Fibroblast of pulmonary artery (primary cell): ENCODE measurements at places on chromosomes 7 and 10.

GRCh38 chr7:108345710-108346336 is 110.4 kb downstream of the NRCAM start:
- DNase-seq: no peak

DNA sequence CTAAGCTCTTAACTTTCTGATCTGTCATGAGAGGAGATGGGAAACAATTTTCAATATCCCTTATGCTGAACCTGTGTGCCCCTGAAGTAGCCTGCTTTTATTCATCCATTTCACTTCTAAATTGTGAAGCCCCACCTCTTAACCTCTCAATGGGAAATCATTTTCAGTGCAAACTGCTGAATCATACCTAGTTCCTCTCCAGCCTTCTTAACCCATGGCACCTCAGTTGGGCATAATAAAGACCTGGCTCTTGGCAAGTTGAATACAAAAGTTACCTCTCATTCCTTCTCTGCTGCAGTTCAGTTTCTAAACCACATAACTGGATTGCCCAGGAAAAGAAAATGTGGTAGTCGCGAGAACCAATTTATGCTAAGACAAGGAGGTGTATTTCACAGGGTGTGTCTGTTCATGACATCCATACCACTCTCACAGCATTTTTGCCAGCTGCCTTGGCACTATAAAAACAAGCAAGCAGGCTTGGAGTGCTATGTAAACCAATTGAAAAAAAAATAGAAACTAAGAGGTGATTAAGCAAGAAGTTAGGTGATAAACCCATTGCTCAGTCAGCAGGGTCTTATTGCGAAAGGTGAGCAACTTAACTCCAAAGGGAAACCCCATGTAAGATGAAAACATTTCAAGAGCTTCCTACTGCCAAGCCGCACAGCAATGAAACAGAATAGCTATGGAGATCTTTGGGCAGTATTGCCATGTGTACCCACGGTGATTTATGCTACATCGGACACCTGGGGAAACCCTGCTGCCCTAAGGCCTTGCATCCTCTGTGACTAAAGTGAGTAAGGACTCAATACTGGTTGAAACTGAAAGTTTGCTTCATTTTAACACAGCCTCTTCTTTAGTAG is 57.0 kb upstream of the DKK1 start:
- DNase-seq: peak; percentile 47

GRCh38 chr10:33759191-33759590 is 424.7 kb upstream of the NRP1 start:
- no peak for DNase-seq

DNA sequence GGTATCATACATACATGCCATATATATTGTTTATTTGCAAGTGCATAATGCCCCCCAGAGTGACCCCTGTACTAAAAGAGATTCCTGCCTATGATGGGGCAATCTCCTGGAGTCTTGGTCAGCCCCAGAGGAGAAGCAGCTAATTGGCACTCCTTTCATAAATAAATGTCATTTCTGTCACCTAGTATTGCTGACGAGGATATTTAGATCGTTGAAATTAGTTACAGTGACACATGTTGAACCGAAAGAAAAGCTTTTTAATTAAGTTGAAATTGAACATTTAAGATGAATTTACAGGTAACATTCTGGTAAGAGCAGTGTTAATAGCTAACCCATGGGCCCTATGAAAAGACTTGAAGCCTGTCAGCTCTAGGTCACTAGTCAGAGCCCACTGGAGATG is 210.5 kb upstream of the LRGUK start:
- DNase-seq: no peak

DNA sequence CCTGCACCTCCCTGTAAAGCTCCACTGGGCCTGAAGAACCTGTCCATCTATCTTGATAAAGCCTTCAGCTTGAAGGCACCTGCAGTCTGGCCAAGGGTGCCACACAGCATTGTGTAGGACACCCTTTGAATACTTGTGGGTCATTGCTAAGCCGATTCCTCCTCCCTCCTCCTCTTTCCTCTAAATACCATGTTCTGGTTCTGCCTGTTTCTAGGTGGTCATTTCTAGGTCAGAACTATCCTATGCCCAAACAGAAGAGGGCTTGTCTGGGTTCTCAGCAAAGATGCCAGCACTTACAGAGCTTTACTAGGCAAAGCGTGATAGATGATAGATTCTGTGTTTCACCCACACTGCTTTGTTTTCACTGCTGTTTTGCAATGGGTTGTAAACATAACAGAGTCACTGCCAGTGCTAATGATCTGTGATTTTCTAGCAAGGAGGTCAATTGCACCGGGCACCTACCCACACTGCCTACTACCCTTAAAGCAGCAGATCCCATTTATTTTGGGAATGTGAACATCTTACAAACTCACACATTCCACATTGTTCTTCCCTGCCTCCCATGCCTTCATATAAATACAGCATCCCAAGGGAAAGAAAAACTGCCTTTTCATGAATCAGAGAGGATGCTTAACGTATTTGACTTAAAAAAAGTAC is 279.1 kb upstream of the PITRM1 start:
- no peak for DNase-seq

- no peak for DNase-seq
Measured at GRCh38 chr7:82926477-82926876, 236.2 kb downstream of the PCLO start.

DNA sequence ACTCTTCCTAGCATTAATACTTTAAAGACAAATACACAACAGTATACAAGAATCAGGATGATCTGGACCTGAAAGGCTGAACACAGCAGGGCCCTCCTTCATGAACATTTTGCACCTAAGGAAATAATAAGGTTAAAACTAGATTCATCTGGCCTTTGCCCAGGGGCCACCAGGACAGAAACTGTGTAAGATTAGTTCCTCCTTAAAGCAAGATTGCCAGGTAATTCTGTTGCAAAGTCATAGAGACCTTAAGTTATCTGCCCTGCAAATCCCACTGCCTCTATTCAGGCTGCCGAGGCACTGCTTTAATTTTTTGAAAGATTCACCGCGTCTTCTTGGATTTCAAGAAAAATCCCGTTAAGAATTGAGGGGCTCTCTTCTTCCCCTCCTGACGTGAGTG is 1.6 kb upstream of the KIAA1217 start:
- no peak for DNase-seq

DNA sequence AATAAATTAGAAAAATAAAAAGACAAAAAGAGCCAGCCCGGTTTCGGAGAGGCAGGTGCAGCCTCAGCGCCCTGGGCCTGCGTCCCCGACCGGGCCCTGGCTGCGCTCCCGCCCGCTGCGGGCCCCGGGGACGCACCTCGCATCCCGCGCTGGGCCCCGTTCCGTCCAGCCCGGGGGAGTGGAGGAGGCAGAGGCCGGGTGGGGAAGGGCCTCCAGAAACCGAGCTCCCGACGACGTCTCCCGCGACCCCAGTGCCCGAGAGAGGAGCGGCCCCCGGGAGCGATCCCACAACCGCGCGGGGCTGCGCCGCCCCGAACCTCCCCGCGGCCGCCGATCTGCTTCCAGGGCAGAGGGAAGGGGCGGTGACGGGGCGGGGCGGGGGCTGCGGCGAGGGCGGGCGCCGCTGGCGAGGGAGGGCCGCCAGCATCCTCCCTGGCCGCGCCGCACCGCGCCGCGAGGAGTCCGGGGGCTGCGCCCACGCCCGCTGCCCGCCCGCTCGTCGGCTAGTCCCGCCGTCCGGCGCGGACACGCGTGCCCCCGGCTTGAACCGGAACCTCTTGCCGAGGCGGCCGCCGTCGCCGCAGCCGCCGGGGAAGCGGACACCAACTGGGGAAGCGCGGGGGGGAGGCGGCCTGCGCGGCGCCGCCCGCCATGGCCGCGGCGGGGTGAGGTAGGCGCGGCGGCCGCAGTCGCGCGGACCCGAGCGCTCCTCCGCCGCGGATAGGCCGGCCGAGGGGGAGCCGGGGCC is at the start of gene CCNY:
Gene CCNY, plus strand, starts transcription at position 426 of the 748 bp plus-strand sequence. CDS start 545 bp downstream, outside the sequence.
- peak; percentile 66 for DNase-seq

- DNase-seq: no peak
Measured at GRCh38 chr7:26850193-26850651, 14.2 kb downstream of the SKAP2 start.

GRCh38 chr7:139231513-139232376 is 708 bp downstream of the UBN2 start:
- peak; percentile 42 for DNase-seq

DNA sequence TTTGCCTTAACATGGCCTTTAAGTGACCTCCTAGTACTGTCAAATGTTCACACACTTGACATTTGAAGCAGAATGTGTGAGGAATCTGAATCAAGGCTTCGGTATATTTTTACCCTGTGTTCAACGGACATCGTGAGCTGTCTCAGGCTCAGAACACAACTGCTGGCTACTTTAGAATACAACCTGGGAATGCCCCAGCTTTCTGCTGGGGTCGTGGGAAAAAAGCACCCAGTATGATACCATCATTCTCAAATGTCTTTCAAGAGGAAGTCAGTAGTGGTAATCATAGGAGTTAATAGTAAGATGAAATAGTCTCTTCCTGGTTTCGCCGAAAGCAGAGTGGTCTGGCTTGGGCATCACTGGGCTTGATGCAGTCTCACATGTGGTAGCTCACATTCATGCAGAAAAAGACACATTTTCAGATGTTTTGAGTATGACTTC is 67.2 kb downstream of the CREB5 start:
- DNase-seq: no peak

GRCh38 chr7:69067397-69067796 is 530.9 kb upstream of the AUTS2 start:
- DNase-seq: peak; percentile 17

DNA sequence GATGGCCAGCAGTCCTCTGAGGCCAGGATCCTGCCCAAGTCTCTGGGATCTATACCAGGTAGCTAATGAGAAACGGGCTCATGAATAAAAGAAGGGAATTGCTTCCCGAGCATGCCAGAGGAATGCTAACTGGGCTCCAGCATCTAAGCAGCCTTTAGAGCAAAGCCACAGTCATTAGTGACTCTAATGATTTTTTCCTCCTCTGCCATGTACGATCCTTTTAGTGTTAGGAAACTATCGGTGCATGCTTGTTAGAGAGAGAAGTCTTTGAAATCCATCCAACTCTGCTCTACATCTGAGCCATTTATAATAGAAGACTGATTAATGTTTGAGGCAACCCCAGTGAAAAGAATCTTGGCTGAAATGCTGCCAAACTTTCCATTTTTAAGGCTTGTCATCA is 124.9 kb upstream of the TCERG1L start:
- DNase-seq: no peak

DNA sequence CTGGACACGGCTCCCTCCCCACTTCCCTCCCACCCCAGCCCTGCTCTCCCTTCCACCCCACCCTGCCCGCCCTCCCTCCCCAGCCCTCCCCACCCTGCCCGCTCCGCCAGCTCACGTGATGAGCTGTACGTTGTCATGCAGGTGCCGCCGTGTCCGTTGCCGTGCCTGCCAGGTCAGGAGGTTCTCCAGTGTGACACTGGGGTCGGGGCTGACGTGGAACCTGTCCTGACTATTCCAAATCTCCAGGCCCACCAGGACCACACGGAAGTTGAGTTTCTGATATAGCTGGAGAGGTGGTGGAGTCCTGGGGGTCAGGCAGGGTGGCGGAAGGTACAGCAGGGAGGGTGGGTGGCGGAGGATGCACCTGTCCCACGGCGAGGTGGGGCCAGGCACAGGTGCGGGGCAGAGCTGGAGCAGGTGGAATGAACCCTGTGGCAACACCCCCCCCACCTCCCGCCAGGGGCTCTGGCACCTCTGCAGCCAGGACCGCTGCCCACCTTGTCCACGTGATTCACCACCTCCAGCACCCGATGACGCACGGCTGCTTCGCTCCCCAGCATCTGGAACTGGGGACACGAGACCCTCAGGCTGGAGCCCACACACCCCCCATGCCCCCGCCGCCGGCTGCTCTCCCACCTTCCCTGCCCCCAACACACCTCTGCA is 4.2 kb downstream of the ADAM8 start:
- DNase-seq: no peak

GRCh38 chr10:102634686-102635085 is 9.6 kb upstream of the TRIM8 start:
- DNase-seq: no peak

GRCh38 chr7:139825666-139826290 is 3.3 kb upstream of the TBXAS1 start:
- DNase-seq: peak; percentile 39

DNA sequence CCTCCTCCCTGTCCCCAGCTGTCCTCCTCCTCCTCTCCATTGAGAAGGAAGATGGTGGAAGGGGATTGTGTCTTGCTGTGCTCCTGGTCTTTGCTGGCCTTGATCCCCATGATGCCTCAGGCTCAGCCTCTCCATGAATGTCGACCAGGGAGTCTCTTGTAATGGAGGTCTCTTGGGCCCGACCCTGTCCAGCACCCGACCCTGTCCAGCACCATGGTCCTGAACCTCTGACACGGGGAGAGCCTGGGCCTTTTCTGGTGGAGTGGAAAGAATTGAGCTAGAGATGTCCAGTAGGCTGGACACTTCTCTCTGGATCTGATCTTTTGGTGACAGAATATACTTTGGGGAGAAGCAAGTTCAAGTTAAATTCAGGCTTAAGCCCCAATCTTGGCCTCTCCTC is 42.3 kb upstream of the HMX3 start:
- DNase-seq: no peak

DNA sequence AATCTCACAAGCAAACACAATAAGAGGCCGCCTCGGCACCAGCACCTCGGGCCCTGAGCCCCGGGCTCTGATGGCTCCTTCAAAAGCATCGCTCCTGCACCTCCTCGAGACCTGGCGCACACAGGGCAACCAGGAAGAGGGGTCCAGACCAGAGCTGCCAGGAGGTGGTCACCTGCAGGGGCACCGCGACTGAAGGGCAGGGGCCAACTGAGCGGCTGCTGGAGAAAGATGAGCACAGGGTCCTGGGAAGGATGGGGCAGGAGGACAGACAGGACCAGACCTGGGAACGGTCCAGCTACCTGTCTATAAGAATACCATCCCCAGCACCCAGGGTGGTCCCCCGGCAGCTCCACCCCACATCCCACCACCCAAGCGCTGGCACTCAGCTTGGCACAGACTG is 20.8 kb downstream of the MAD1L1 start:
- DNase-seq: no peak

GRCh38 chr7:116772423-116772863 is 89.9 kb upstream of the CAPZA2 start:
- peak; percentile 74 for DNase-seq

- no peak for DNase-seq
Measured at GRCh38 chr10:6153845-6154244, 48.9 kb upstream of the PFKFB3 start.

- DNase-seq: peak; percentile 90
Measured at GRCh38 chr7:81769891-81770727, at the start of gene HGF. TSS of gene HGF (minus strand) at chr7:81770047. CDS start at chr7:81769971, 76 bp downstream.
